ENCODE measurements at places on chromosomes 6 and 20. TPM values are rescaled to one million over a fixed set of nuclear protein-coding genes. Genes with fewer than 3 reads are reported as not detected.
A peak's percentile ranks its signal among the peaks of the same experiment; 100 is the strongest.

GRCh38 chr6:34697904-34698559, 1.5 kb upstream of the ILRUN start:
- H3K27me3 ChIP-seq = no peaks in the 10 kb centered on the region
- no peaks in the 10 kb centered on the region for H3K36me3 ChIP-seq
- peaks cover 27% of the 10 kb centered on the region for H3K4me1 ChIP-seq
- DNase-seq = no peak
- no peak overlapping the region for H3K4me3 ChIP-seq

The SYNDIG1 gene
- not detected for total RNA-seq

DNA sequence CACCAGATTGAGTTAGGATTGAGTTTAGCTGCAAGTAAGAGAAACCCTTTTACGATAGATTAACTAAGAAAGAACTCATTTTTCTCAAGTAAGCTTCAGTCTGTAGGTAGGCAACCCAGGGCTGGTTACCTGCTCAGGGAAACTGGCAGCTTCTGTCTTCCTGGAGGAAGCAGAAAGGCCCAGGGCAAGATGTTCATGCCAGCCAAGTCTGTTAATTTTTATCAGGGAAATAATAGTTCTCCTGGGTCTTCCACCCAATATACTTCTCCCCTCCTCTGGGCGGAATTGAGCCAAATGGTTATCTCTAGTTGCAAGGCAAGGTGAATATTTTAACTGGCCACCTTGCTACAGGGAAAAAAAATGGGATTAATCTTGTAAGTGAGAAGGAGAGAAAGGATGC, 98.2 kb downstream of the UTRN start:
- H3K27me3 ChIP-seq = no peaks in the 10 kb centered on the region
- no peaks in the 10 kb centered on the region for H3K36me3 ChIP-seq
- no peak overlapping the region for H3K4me3 ChIP-seq
- peaks cover 24% of the 10 kb centered on the region for H3K4me1 ChIP-seq
- H3K27ac ChIP-seq = no peak overlapping the region
- DNase-seq = no peak

The SLC2A10 gene
- 27.0 TPM for total RNA-seq

The DEFB118 gene
- not detected for total RNA-seq

GRCh38 chr6:170554796-170555137, 598 bp downstream of the TBP start:
- no peak for DNase-seq
- peaks cover 36% of the 10 kb centered on the region for H3K4me1 ChIP-seq
- peaks cover 28% of the 10 kb centered on the region for H3K36me3 ChIP-seq
- H3K27ac ChIP-seq = peak overlapping the region; percentile 91

GRCh38 chr20:51811042-51811355, 8.7 kb upstream of the SALL4 start:
- no peak overlapping the region for H3K4me3 ChIP-seq
- no peaks in the 10 kb centered on the region for H3K27me3 ChIP-seq
- H3K4me1 ChIP-seq = no peaks in the 10 kb centered on the region
- DNase-seq = no peak
- H3K36me3 ChIP-seq = no peaks in the 10 kb centered on the region
- no peak overlapping the region for H3K27ac ChIP-seq

DNA sequence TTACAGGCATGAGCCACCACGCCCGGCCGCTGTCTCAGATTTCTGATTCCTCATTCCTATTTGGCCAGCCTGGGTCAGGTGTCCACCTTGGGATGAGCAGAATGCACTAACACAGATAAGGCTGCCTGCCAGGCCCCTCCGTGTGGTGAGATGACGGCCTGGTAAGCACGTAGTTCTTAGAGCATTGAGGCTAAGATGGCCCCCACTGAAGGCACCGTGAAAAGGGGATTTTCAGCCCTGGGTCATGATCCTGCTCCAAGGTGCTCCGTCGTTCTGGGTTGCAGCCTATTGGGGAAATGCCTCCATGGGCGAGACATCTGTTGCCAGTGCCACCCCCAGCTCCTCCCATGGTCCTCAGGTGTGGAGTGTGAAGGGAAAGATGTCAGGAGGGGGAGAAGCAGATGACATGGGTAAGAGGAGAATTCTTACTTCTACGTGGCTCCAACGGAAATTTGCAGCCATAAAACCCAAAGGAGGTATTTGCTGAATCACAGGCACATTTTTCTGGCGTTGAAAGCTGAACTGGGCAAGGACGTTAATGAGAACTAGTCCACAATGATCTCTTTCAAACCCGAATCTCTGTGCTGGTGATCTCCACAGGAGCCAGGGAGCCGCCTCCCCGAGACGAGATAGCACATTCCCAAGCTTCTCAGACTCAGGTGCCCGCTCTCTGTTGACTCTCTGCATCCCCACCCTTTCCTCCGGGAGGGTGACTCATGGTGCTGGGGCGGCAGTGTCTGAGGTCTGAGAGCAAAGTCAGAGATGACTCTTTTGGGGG, 34.0 kb upstream of the BMP6 start:
- no peak for DNase-seq
- H3K4me3 ChIP-seq = no peak overlapping the region
- peaks cover 31% of the 10 kb centered on the region for H3K27me3 ChIP-seq
- H3K36me3 ChIP-seq = no peaks in the 10 kb centered on the region
- H3K27ac ChIP-seq = no peak overlapping the region

- DNase-seq = no peak
- H3K27ac ChIP-seq = no peak overlapping the region
- H3K36me3 ChIP-seq = no peaks in the 10 kb centered on the region
- no peak overlapping the region for H3K4me3 ChIP-seq
These were observed 102.1 kb downstream of the MTFR2 start for GRCh38 chr6:136148051-136148450.

- no peak overlapping the region for H3K27ac ChIP-seq
- no peak for DNase-seq
- no peak overlapping the region for H3K4me3 ChIP-seq
- H3K27me3 ChIP-seq = no peaks in the 10 kb centered on the region
- no peaks in the 10 kb centered on the region for H3K4me1 ChIP-seq
These were observed 54.4 kb downstream of the SNRNP48 start for GRCh38 chr6:7644417-7644816.

The ACAT2 gene
- total RNA-seq = 9.1 TPM

GRCh38 chr6:85803721-85804120, 161.0 kb upstream of the SYNCRIP start:
- H3K27ac ChIP-seq = no peak overlapping the region
- H3K27me3 ChIP-seq = no peaks in the 10 kb centered on the region
- H3K4me1 ChIP-seq = no peaks in the 10 kb centered on the region
- H3K36me3 ChIP-seq = no peaks in the 10 kb centered on the region

- DNase-seq = no peak
- no peaks in the 10 kb centered on the region for H3K4me1 ChIP-seq
- no peak overlapping the region for H3K4me3 ChIP-seq
- H3K27ac ChIP-seq = no peak overlapping the region
- no peaks in the 10 kb centered on the region for H3K36me3 ChIP-seq
These were observed 29.3 kb downstream of the CST8 start for GRCh38 chr20:23520185-23520584.

DNA sequence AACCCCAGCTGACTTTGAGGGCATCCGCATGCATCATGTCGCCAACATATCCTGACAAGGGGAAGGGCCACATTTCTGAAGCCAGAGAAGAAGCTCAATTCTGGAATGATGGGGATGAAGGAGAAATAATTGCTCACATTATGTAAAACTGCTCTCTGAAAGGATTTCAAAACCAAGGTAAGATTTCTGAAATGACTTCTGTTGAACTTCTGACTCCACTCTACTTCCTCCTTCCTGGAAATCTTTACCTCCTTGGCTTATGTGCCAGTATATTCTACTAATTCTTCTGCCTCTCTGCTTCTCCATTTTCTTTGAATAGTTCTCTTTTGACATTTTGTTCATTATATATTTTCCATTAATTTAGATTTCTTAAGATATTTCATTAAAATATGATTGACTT, 31.9 kb downstream of the HLA-DPB1 start:
- no peak for DNase-seq
- H3K4me3 ChIP-seq = no peak overlapping the region
- no peaks in the 10 kb centered on the region for H3K27me3 ChIP-seq
- no peak overlapping the region for H3K27ac ChIP-seq
- no peaks in the 10 kb centered on the region for H3K36me3 ChIP-seq

The PTPRA gene
- total RNA-seq = 65.6 TPM

DNA sequence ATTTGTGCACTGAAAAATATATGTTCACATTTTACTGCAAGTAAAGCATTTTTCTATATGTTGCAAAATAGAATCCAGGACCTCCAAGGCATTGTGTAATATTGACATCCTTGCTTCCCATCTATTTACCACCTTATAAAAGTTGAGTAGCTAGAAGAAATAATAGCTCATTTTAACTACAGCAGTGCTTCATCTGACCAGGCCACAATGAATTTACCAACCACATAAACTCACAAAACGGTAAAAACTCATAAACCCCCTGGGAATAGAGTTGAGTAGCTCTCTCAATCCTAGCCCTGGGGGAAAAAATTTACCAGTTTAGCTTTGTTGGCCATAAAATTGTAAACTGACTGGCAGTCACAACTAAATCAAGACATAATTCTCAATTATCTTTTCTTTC, 3.9 kb downstream of the ATXN1 start:
- no peak overlapping the region for H3K27ac ChIP-seq
- no peaks in the 10 kb centered on the region for H3K36me3 ChIP-seq
- no peak for DNase-seq

The TPBG gene
- 118 TPM for total RNA-seq

- H3K4me3 ChIP-seq = no peak overlapping the region
- H3K27me3 ChIP-seq = no peaks in the 10 kb centered on the region
- DNase-seq = peak; percentile 39
- no peaks in the 10 kb centered on the region for H3K36me3 ChIP-seq
- no peak overlapping the region for H3K27ac ChIP-seq
These were observed 136.1 kb upstream of the CDYL start for GRCh38 chr6:4640139-4640538.

- no peak overlapping the region for H3K27ac ChIP-seq
- H3K4me1 ChIP-seq = peaks cover 18% of the 10 kb centered on the region
- no peaks in the 10 kb centered on the region for H3K27me3 ChIP-seq
- no peak overlapping the region for H3K4me3 ChIP-seq
- no peak for DNase-seq
- no peaks in the 10 kb centered on the region for H3K36me3 ChIP-seq
These were observed 531.8 kb upstream of the JARID2 start for GRCh38 chr6:14713966-14714631.

The CEP85L gene
- 12.6 TPM for total RNA-seq
